OCI-LY7 (cell line): ENCODE measurements at places on chromosomes 11 and 22. TPM values are rescaled to one million over a fixed set of nuclear protein-coding genes. Genes with fewer than 3 reads are reported as not detected.

DNA sequence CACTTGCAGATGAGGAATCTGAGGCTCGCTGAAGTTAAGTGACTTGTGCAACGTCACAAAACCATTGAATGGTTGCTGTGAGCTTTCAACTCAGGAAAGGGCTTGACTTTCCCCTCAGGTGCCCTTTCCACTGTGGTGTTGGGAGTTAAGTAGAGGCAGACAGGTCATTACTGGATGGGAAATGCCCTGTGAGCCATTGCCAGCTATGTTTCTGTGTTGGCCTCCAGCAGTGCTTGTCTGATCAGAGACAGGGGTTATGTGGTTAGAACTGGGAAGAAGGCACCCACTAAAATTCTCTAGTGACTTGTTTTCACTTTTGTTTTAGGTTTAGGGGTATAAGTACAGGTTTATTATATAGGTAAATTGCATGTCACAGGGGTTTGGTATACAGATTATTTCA, 96.6 kb downstream of the FDX1 start:
- DNase-seq, result no peak

DNA sequence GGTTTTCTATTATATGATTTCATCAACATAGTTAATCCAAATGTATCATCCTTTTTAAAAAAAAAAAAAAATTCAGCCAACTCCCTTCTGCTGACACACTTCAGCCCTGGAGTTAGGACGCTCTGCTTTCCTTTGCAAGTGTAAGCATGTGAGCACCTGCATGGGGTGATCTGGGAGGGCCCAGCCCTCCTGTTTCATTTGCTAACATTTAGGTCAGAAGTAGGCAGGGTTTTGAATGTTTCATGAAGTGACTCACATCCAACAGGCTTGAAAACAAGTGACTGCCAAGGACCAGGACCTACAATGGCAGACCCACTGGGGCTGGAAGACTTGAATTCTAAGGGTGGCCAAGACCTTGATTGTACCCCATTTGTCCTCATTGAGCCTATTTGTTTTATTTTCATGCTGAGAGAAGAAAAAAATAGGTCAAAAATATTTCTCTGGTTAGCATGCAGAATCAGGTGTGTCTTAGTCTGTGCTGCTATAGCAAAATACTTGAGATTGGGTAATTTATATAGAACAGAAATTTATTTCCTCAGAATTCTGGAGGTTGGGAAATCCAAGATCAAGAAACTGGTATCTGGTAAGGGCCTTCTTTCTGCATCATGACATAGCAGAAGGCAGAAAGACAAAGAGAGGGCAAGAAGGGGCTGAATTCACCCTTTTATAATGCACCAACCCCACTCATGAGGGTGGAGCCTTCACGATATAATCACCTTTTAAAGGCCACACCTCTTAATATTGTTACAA, 137.6 kb downstream of the CD44 start:
- no peak for DNase-seq

C22orf42 gene
- not detected in 2 replicates for total RNA-seq

DNA sequence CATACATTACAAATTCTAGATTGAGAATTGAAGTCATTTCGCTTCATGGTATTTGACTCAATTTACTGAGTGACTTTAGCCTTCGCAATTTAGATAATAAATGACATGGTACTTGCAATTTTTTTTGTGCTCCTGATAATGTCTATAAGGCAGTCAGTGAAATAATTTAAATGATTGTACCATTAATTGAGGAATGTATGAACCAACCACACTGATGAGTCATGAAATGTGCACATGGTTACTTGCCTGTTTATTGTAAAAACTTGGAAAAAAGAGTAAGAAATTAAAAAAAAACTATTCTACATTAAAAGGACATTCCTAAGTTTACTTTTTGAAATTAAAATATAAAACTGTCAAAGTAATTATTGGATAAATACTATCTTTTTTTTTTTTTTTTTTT, 43.3 kb downstream of the DNAJC24 start:
- DNase-seq, result no peak

DNA sequence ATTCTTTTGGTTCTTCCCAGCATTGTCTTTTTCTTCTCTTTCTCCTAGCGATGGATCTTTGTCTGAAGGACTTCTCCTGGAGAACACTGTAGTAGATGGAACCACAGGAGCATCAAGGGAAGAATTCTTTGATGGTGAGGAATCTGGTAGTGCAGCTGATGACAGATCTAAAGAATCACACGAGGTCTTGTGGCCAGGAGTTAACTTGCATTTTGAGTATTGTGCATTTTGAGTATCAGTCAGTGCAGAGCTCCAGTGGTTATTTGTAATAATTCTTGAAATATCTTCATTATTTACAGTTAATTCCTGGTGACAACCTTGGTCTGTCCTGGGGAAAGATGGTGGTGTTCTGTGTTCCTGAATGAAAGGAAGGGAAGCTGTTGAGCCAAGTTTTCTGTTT, 14.5 kb upstream of the POGLUT3 start:
- no peak for DNase-seq

GRCh38 chr11:44675906-44676305, 50.9 kb upstream of the TSPAN18 start:
- no peak for DNase-seq

GRCh38 chr11:91078221-91078620, 855.4 kb upstream of the CHORDC1 start:
- no peak for DNase-seq

PDXP gene
- 54.0 and 55.8 TPM in 2 replicates for total RNA-seq

DNA sequence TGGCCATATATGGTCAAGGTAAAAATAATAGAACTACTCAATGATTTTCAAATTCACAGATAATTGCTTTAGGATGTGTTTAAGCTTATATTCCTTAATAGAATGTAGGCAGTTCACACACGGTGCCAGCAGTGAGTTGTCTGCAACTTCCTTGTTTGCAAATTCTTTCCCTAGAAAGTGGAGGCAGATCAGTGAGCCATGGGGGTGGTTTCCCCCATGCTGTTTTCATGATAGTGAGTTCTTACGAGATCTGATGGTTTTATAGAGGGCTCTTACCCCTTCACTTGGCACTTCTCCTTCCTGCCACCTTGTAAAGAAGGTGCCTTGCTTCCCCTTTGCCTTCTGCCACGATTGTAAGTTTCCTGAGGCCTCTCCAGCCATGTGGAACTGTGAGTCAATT, 111.8 kb upstream of the LMO1 start:
- no peak for DNase-seq

GRCh38 chr11:112655371-112655770, 305.8 kb upstream of the NCAM1 start:
- no peak for DNase-seq

SESN3 gene
- total RNA-seq, result 9.6 and 12.9 TPM in 2 replicates

OR52E4 gene
- not detected in 2 replicates for total RNA-seq

PLA2G6 gene
- total RNA-seq, result 83.9 and 106 TPM in 2 replicates

UCP2 gene
- total RNA-seq, result 358 and 389 TPM in 2 replicates

TTC36 gene
- total RNA-seq, result 0.65 and 0.82 TPM in 2 replicates
